Fibroblast of lung (primary cell): ENCODE measurements at places on chromosomes 16 and 17. TPM values are rescaled to one million over a fixed set of nuclear protein-coding genes. Genes with fewer than 3 reads are reported as not detected.

Gene SCNN1B
- total RNA-seq = not detected in 2 replicates

- DNase-seq = peak; percentile 72
Observed at GRCh38 chr17:66301864-66302741, at the start of gene PRKCA. TSS of gene PRKCA (plus strand) at chr17:66302613.

Gene KRTAP2-1
- not detected in 2 replicates for total RNA-seq

DNA sequence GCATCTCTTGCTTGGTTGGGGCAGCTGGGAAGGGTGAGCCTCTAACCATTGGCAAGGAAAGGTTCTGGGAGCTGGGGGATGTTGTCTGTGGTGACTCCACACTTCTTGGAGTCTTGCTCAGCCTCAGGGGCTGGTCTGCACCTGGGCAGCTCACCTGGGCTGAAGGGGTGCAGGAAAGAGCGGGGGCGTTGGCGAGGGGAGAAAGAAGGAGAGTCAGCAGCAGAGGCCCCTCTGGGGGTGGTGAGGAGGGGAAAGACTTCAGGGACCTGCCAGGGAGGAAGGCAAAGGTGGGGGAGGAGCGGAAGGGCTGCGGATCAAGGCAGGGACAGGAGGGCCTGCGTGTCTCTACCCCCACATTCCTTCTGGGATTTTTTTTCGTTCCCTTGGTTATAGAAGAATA is 47.7 kb downstream of the CCDC42 start:
- DNase-seq = no peak

Gene TMEM132E
- under 0.01 TPM in 1 of 2 replicates, not detected in the other for total RNA-seq
